ENCODE measurements at places on chromosomes 5 and 9.

GRCh38 chr5:59522201-59522831, 371.2 kb downstream of the PDE4D start:
- no peak for DNase-seq

- no peak for DNase-seq
These were observed 400.5 kb upstream of the TUSC1 start for GRCh38 chr9:26078706-26079105.

- DNase-seq: no peak
These were observed 46.4 kb upstream of the SH3GL2 start for GRCh38 chr9:17532461-17532860.

GRCh38 chr5:173693670-173694069, 77.2 kb upstream of the BOD1 start:
- no peak for DNase-seq

DNA sequence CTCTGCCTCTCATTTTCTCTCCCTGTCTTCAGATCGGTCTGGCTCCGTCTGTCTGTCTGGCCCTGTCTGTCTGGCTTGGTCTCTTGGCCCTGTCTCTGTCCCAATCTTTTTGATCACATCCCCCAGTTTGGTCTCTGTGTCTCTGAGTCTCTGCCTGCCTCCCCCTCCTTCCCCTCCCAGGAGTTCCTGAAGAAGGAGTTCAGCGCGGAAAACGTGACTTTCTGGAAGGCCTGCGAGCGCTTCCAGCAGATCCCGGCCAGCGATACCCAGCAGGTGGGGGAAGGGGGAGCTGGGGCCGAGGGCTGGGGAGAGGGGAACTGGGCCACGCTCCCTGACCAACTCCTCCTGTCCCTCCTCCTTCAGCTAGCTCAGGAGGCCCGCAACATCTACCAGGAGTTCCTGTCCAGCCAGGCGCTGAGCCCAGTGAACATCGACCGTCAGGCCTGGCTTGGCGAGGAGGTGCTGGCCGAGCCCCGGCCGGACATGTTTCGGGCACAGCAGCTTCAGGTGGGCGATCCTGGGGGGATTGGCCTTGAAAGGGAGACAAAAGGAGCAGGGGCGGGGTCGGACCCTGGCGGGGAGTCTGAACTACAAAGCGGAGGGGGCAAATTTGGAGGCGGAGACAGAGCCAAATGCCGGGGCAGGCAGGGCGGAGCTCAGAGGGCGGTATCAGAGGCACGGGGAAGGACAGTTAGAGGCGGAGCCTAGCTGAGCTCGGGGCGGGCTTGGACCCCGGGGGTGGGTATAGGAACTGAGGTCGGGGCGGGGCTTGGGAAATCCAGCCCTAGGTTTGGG, 9.0 kb downstream of the RGS14 start:
- DNase-seq: no peak

GRCh38 chr5:175021841-175022625, 297.7 kb downstream of the MSX2 start:
- DNase-seq: no peak

GRCh38 chr9:111712369-111712768, 51.0 kb downstream of the GNG10 start:
- DNase-seq: no peak

GRCh38 chr9:14131356-14132088, 182.4 kb downstream of the NFIB start:
- no peak for DNase-seq

GRCh38 chr5:171979606-171980005, 26.8 kb downstream of the FBXW11 start:
- no peak for DNase-seq

DNA sequence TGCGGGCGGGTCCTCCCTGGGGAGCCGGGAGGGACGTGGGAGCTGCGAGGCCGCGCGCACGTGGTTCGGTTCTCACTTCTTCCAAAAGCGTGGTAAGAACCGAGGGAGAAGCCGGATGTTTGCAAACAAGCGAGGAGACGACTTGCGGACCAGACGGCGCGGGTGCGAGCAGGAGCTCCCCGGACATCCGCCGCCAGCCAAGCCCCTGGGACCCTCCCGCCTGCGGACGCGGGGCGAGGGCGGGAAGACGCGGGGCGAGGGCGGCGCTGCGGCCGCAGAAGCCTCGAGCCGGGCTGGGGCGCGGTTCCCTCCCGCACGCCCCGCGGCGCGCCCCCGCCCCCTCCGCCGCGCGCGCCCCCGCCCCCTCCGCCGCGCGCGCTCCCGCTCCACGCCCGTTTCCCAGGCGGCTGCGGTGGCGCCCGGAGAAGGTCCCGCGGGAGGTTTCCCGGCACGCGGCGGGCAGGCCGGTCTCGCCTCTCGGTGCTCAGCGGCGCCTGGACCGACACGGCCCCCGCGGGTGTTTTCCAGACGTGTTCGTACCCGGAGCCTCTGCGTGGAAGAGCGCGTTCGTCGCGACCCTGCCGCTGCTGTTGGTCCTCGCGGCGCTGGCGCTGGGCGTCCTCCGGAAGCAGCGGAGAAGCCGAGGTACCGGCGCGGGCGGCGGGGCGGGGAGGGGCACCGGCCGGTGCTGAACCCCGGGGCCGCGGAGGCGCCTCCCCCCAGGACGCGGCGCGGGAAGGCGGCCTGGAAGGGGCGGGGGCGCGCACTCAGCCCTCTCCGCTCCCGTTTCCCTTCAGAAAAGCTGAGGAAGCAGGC, 12.8 kb downstream of the BTNL9 start:
- no peak for DNase-seq

DNA sequence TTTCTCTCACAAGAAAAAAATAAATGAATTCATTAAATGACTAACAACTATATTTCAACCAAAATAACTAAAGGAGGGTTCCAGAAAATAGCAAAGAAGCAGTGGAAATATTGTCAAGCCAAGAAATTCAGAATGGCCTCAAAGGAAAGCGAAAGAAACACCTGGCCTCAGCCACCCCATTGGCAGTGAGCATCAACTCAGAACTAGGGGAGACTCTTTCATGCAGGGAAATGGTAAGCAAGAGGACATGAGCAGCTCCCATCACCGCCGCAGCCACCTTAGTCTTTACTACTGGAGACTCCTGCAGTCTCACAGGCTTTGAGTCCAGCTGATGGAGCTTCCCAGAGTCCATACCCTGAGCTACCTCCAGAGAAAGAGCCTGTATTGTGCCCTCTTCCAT, 343.9 kb upstream of the GRAMD2B start:
- no peak for DNase-seq

- no peak for DNase-seq
These were observed 100.4 kb upstream of the FREM1 start for GRCh38 chr9:15010581-15010980.

GRCh38 chr5:81633891-81634290, 117.0 kb downstream of the SSBP2 start:
- DNase-seq: no peak

- no peak for DNase-seq
These were observed 76.0 kb upstream of the KLF9 start for GRCh38 chr9:70490478-70490877.

- DNase-seq: no peak
These were observed 35.1 kb upstream of the FREM1 start for GRCh38 chr9:14945351-14945750.

DNA sequence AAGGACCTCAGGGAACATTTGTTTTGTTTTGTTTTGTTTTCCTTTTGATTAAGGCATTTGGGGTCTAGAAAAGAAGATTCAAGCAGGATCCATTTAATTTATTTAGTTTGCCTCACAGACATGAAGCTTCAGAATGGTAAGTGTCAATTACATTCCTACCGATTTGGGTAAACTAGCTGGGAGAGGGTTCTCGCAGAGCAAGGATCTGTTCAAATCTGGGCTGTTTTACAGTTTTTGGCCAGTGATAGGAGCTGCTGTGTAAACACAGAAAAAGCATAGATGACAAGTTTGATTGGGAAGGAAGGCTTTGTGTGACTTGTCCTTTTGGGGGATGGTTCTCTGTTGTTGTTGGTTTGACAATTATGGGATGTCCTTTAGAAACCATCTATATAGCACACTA, 470.3 kb upstream of the WWC1 start:
- DNase-seq: no peak

GRCh38 chr5:136296846-136297245, 68.5 kb downstream of the TRPC7 start:
- no peak for DNase-seq

DNA sequence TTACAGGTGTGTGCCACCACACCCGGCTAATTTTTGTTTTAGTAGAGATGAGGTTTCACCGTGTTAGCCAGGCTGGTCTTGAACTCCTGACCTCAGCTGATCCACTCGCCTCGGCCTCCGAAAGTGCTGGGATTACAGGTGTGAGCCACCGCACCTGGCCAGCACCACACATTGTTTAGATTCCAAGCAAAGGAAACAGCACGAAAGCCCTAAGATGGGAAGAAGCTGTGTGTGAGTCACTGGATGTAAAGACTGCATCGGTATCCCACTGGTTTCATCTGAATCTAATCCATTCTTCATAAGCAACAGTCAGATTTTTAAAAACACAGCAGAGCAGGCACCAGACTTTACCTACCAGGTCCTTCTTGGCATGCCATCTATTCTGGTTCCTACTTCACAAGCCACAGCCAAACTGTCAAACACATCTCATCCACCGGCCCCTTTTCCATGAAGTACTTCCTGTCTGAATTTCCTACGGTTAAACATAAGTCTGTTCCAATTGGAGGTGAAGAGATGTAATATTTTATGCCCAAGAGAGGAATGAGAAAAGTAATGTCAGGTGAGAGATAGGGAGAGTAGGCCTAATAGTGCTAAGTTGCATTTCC, 17.4 kb downstream of the UBTD2 start:
- no peak for DNase-seq

GRCh38 chr5:96408210-96408777, 24.8 kb downstream of the PCSK1 start:
- no peak for DNase-seq

DNA sequence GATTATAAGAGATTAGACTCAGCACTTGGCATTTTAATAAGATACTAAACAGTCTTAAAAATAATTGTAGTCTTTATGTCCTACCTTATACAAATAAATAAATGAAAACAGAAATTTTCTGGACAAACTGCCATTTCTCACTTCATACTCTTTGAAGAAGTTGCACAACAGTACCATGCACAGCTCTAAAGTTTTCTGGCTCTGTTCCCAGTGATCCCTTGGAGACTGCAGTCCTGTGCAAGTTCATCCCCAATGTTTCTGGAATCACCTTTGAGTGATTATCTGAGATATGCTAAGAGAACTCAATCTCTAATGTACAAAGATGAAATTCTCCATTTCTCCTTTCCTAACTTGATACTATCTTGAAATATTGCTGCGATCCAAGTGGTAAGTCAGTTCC, 330.4 kb upstream of the EDIL3 start:
- no peak for DNase-seq

DNA sequence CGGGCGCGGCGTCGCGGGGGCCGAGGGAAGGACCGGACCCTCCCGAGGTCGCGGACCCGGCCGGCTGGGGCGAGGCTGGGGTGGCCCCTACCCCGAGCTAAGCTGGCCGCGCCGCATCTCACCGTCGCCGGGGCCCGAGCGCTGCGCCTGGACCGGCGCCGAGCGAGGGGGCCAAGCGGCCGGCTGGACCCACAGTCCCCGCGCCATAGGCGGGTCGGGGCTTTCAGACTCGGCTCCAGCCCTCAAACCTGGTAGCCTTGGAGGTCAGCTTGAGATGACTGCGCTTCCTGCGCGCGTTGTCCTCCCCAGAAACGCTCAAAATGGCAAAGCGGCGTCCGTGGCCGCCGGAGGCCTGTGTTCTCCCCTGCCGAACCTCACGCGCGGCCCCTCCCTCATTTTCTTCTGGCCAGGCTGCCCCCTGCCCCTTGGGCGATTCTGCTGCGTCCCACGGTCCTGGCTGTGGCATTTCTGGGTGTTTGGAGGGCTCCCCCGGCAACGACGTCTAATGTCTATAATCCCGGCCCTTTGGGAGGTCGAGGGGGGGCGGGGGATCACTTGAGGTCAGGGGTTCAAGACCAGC, 8.7 kb upstream of the GRIN1 start:
- DNase-seq: no peak

DNA sequence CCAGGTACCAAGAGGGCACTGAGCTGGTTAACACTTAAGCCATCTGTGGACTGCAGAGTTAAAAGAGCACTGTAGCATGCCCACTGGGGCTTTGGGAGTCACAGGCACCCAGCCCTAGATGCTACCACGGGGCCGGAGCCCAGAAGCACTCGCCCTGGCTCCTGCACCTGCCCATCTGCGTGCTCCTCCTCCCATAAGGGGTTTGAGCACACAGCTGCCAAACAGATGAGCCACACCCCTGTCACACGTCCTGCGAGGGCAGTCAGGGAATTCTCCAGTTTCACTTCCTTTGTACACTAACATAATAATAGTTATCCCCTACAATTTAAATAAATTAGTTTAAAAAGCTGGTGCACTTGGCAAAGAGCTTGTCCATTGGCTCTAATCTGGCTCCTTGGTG, 4.5 kb upstream of the PCA3 start:
- DNase-seq: no peak

GRCh38 chr9:17280350-17281012, 145.6 kb downstream of the CNTLN start:
- DNase-seq: no peak

DNA sequence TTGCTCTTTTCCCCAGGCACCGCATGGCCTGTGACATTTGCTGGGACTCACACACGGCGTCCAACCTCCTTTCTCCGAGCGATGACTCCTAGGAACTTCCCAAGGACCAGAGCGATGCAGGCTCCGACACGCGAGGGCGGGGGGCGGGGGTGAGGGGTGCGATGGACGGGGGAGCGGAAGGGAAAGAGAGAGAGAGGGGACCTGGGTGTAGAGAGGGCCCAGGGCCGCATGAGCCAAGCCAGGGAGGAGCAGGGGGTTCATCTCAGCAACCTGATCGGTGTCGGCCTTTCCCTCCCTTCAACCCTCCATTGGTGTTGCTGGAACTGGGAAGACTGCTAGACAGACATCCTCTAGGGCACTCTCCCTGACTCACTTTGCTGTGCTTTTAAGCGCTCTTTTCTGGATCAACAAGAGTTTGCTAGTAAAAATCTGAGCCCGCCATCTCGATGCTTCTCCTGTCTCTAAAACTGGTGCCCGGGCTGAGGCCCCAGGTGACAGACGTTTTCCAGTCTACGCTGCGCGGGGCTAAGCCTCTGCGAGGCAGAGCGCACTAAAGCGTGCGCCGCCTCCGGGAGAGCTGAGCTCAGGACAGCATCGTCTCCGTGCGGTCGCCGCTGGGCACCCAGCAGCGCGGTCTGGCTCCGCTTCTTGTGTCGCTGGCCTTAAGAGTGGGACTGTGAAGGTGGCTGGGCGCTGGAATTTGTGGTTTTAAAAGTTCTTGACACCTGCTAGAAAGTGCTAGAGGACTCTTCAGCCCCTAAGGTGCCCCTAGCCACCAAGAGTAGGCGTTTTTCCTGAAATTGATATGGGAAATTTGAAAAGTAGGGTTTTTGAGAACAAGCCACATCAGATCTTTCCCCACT, 1.0 kb upstream of the TSLP start:
- DNase-seq: peak; percentile 3

GRCh38 chr5:137128012-137128411, 371.1 kb downstream of the SPOCK1 start:
- DNase-seq: no peak

DNA sequence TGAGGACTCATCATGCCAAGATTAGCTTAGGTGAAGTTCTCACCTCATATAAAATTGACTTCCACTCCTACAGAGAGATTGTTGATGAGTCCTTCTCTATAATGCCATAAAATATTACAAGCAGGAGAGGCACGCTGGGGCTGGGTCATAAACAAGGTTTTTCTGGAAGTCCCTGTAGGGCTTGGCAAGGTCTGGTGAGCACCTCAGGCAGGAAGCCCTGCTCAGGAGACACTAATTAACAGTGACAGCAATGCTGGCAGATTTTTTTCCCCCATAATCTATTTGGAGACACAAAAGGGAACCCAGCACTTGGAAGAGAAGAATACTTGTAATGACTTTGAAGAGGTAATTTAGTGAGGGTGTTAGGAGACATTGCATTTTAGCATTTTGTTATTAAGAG, 118.7 kb downstream of the DIRAS2 start:
- DNase-seq: no peak
